A172 (cell line): ENCODE measurements at places on chromosomes 16 and 17. TPM values are rescaled to one million over a fixed set of nuclear protein-coding genes. Genes with fewer than 3 reads are reported as not detected.

DNA sequence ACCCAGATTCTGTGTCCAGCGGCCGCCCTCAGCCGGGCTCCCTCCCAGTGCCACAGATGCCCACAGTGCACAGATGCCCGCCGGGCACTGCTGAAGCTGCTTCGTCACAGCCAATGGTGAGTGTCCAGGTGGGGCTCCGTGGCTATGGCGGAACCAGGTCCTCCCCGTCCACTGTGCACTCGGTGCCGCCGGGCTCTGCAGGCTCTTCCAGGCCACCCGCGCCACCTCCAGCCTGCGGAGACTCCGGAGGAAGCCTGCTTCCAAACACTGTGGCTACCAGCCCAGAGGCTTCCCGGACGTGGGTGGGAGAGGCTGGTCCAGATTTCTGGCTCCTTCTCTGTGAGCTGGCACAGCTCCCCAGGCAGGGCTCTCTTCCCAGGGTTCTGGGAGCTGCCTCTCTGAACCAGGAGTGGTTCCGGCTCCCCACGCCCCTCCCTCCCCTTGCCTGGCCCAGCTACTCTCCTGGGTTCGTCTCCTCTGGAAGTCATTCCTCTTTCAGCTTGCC is 2.8 kb upstream of the PYCR1 start:
- DNase-seq, result no peak

The TMEM100 gene
- total RNA-seq, result not detected in 2 replicates

The ALDH3A2 gene
- 98.7 and 127 TPM in 2 replicates for total RNA-seq

The KRTAP2-3 gene
- 0.69 and 1.00 TPM in 2 replicates for total RNA-seq

The ZFP3 gene
- 0.72 and 1.1 TPM in 2 replicates for total RNA-seq

- no peak for DNase-seq
These were observed 5.7 kb downstream of the TPPP3 start for GRCh38 chr16:67387479-67388079.

- no peak for DNase-seq
These were observed at the start of the genes KCTD19 and LRRC36 for GRCh38 chr16:67326472-67327309. Gene KCTD19, minus strand, starts transcription at chr16:67326741. Its CDS starts 34 bp downstream, at chr16:67326707. Gene LRRC36, plus strand, starts transcription at chr16:67326815. Its CDS starts 48 bp downstream, at chr16:67326863.

DNA sequence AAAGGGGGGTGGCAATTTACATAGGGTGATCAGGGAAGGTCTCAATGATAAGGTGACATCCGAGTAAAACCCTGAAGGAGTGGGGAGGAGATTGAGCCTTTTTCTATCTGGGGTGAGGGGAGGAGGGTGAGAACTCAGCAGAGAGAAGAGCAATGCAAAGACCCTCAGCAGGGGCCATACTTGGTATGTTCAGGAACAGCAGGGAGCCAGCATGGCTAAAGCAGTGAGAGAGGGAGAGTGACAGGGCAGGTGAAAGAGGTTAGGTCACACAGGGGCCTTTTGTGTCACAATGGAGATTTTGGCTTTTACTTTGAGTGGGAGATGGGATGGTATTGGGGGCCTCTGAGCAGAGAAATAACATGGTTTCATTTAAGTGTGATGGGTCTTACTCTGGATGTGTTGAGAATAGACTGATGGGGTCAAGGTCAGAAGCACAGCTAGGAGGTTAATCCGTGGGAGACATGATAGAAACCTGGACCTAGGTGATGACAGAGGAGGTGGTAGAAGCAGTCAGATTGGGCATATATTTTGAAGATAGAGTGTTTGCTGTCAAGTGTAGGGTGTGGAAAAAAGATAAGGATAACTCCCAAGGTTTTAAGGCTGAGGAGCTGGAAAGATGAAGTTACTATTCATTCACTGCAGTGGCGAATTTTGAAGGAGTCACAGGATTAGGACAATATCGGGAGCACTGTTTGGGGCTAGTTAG is 6.2 kb downstream of the SP2 start:
- DNase-seq, result no peak

DNA sequence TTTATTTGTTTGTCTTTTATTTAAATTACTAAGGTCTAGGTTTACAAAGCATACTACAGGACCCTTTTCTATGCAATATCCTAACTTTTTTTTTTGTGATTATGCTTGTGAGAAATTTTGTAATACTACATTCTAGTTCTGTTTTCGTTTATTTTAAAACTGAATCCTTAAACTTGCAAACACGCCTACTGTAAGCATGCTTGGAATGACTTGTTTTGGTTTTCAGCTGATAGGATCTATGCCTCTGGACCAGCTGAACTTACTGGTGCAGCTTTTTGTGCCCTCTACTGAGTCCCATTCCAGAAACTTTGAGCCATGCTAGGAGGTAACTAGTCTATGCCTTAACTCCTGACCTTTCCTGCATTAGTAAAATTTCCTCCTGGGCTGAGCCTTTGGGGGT is 6.0 kb downstream of the PDP2 start:
- DNase-seq, result no peak

The SLC6A4 gene
- 0.07 TPM in 1 of 2 replicates, not detected in the other for total RNA-seq

DNA sequence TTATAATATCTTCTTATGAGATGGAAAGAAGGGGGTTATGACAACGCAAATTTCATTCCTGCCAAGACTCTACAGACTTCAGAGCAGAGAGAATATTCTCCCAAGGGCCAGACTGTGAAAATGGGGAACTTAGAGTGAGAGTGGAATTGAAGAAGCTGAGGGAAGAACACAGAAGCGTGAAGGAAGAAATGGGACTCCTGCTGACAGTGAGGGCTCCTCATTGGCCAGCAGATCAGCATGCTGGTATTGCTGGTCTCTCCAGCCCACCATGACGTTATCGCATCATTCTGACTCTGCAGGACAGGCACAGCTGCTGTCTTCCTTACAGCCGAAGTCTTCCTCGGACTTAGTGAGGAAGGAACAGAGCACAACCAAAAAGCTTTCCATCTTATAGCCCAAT is 24.3 kb downstream of the CCL4 start:
- DNase-seq, result no peak

- no peak for DNase-seq
These were observed 402.7 kb upstream of the TNRC6C start for GRCh38 chr17:77555741-77556291.

The C16orf92 gene
- total RNA-seq, result not detected in 2 replicates

The PLXDC1 gene
- total RNA-seq, result 0.64 and 2.1 TPM in 2 replicates

- DNase-seq, result no peak
These were observed 385.2 kb upstream of the ZFHX3 start for GRCh38 chr16:73432850-73433730.

The AKAP1 gene
- 22.0 and 38.5 TPM in 2 replicates for total RNA-seq

DNA sequence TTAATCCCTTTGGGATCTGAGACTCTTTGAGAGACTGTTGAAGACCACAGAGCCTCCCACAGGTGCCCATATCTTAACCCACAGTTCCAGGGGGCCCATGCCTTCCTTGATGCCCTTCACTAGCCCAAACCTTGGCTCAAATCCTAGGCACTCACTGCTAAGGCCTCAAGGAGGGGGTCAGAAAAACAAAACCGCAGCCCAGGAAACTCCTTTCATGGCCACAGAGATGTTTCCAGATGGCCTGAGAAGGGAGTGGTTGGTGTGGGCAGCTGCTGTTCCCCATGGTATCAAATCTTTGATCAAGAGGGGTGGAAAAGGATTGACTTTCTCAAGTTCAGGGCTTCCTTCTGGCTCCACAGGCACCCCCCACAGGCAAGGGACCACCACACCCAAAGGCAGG is 44.7 kb downstream of the CDH1 start:
- DNase-seq, result no peak
